ENCODE measurements at places on chromosomes 12 and 14.

DNA sequence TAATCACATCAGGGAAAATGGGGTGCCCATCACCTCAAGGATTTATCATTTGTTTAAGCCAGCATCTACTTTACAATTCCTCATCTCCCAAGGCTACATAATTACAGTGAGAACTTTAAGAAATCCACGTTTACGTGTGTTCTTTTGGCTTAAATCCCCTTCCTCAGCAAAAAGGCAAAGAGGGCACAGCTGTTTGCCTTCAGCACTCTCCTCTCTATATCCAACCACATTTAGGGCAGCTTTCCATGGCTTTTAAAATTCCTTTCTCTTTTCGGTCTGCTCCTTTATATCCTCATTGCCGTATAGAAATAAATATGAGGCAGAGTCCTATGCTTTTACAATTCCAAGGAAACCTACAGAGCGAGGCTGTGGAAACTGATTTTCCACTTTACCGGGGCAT lies 175.9 kb downstream of the EMP1 start:
- no peak for DNase-seq
- no peaks in the 10 kb centered on the region for H3K4me1 ChIP-seq
- no peaks in the 10 kb centered on the region for H3K36me3 ChIP-seq
- H3K4me3 ChIP-seq = no peak overlapping the region
- no peak overlapping the region for H3K27ac ChIP-seq

GRCh38 chr12:88308825-88309224 lies 166.7 kb downstream of the TMTC3 start:
- no peaks in the 10 kb centered on the region for H3K27me3 ChIP-seq
- no peak overlapping the region for H3K27ac ChIP-seq
- no peak overlapping the region for H3K4me3 ChIP-seq

- H3K27me3 ChIP-seq = no peaks in the 10 kb centered on the region
- no peaks in the 10 kb centered on the region for H3K36me3 ChIP-seq
- peaks cover 14% of the 10 kb centered on the region for H3K4me1 ChIP-seq
These were observed 1.2 kb downstream of the DYRK2 start for GRCh38 chr12:67649570-67650387.

- no peak for DNase-seq
- H3K27ac ChIP-seq = no peak overlapping the region
- no peaks in the 10 kb centered on the region for H3K4me1 ChIP-seq
- no peak overlapping the region for H3K4me3 ChIP-seq
- no peaks in the 10 kb centered on the region for H3K36me3 ChIP-seq
These were observed 6.8 kb downstream of the LTA4H start for GRCh38 chr12:96028538-96028937.

- H3K4me1 ChIP-seq = no peaks in the 10 kb centered on the region
- H3K27me3 ChIP-seq = no peaks in the 10 kb centered on the region
- no peak overlapping the region for H3K4me3 ChIP-seq
- H3K27ac ChIP-seq = no peak overlapping the region
- DNase-seq = peak; percentile 59
These were observed 917.0 kb downstream of the LRFN5 start for GRCh38 chr14:42523666-42524065.

DNA sequence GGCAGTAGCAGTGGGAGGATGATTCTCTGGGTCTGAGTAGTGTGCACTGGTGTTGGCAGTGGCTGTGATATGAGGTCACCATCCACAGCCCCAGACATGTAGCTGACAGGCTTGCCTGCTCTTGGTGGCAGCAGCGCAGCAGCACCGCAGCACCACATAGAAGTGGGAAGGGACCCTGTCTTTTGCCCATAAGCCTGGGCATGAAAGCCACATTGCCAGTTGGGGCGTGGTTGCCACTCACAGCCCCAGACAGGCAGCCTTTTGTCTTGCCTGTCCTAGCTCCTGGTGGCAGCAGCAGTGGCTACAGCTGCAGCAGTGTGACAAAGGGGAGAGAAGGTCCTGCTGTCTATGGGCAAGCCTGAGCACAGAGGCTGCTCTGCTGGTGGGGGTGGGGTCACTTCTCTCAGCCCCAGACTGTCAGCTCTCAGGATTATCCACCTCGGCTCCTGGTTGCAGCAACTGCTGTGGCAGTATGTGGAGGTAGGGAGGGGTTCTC lies 71.5 kb downstream of the BRMS1L start:
- H3K27ac ChIP-seq = no peak overlapping the region
- H3K36me3 ChIP-seq = no peaks in the 10 kb centered on the region
- no peak for DNase-seq
- H3K27me3 ChIP-seq = no peaks in the 10 kb centered on the region
- H3K4me1 ChIP-seq = no peaks in the 10 kb centered on the region

DNA sequence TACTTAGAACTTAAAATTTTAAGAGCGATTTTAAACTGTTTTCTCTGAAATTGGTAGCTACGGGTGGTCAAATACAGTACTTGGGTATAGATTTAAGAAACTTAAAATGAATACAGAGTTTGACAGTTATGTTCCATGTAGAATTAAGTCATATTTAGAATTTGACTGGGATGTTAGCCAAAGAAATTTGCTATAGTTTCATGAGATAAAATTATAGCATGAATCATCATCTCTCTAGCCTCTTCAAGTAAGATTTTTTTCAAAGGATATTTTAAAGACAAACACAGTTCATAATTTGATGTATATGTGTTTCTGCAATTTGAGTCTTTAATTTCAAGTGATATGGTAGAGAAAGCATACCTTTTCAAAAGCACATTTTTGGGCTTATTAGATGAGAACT lies 41.0 kb downstream of the ZCRB1 start:
- H3K27me3 ChIP-seq = no peaks in the 10 kb centered on the region
- no peaks in the 10 kb centered on the region for H3K36me3 ChIP-seq
- H3K4me1 ChIP-seq = no peaks in the 10 kb centered on the region
- no peak overlapping the region for H3K27ac ChIP-seq

DNA sequence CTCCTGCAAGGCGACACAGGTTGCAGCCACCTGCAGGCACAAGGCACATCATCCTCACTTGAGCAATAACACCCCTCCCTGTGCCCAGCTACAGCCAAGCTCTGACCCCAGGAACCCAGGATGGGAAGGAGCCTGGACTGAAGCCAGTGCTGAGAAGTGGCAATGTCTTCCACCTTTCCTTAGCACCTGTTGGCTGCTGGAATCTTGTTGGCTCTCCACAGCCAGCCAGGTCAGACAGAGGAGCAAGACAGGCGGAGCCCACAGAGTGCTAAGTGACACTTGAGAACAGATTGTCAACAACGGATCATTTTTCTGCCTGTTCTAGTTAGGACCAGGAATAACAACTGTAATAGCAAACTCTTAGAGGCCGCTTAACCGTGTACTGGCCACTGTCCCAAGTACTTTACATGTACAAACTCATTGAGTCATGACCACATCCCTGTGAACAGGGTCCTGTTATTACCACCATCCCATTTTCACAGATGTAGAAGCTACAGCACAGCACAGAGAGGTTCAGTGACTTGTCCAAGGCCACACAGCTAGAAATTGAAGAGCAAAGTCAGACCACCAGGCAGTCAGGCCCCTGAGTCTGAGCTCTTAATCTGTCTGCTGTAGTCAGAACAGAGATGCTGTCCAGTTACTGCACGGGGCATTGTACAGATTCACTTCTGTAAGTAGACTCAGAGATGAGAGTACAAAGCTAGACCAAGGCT lies 45.6 kb downstream of the RNFT2 start:
- no peaks in the 10 kb centered on the region for H3K36me3 ChIP-seq
- no peak for DNase-seq
- no peak overlapping the region for H3K4me3 ChIP-seq
- H3K27me3 ChIP-seq = no peaks in the 10 kb centered on the region
- H3K27ac ChIP-seq = no peak overlapping the region
- H3K4me1 ChIP-seq = no peaks in the 10 kb centered on the region

DNA sequence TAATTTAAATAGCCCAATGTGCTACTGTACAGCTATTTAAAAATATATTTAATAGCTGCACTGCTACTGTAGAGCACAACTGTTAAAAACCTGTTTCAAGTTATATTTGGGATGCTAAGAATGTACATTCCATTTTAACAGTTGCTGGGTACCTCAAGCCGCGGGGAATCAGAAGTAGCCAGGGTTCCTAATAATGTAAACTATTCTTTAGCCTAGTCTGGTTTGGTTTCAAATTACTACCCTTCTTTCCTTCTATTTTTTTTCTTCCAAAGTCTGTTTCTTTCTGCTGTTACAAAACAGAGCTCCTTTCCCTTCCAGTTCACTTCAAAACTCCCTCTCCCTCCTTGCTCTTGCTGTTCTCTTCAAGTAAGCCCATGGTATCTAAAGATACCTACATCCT lies 21.3 kb downstream of the SCAF11 start:
- H3K36me3 ChIP-seq = no peaks in the 10 kb centered on the region
- no peak for DNase-seq
- no peaks in the 10 kb centered on the region for H3K4me1 ChIP-seq
- H3K27ac ChIP-seq = no peak overlapping the region
- H3K27me3 ChIP-seq = no peaks in the 10 kb centered on the region
- H3K4me3 ChIP-seq = no peak overlapping the region

- H3K27me3 ChIP-seq = no peaks in the 10 kb centered on the region
- no peaks in the 10 kb centered on the region for H3K36me3 ChIP-seq
- DNase-seq = no peak
- no peak overlapping the region for H3K4me3 ChIP-seq
- no peaks in the 10 kb centered on the region for H3K4me1 ChIP-seq
- H3K27ac ChIP-seq = no peak overlapping the region
These were observed 17.3 kb downstream of the TMEM132D start for GRCh38 chr12:129886541-129886940.

GRCh38 chr12:69354556-69355187 lies 4.9 kb upstream of the YEATS4 start:
- no peak overlapping the region for H3K27ac ChIP-seq
- peaks cover 5% of the 10 kb centered on the region for H3K4me1 ChIP-seq
- no peak for DNase-seq
- no peaks in the 10 kb centered on the region for H3K27me3 ChIP-seq

DNA sequence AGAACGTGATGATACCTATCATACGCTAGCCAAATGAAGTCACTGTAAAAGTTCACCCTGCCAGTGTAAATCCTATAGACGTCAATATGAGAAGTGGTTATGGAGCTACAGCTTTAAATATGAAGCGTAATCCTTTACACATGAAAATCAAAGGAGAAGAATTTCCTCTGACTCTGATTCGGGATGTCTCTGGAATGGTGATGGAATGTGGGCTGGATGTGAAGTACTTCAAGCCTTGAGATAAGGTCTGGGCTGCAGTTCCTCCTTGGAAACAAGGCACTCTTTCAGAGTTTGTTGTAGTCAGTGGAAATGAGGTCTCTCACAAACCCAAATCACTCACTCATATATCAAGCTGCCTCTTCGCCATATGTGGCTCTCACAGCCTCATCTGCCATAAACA lies 53.1 kb upstream of the NAP1L1 start:
- DNase-seq = no peak
- no peak overlapping the region for H3K27ac ChIP-seq
- H3K27me3 ChIP-seq = 0 out of 2 replicates have a peak, but pooled peaks cover 7% of the 10 kb centered on the region
- H3K4me3 ChIP-seq = no peak overlapping the region
- no peaks in the 10 kb centered on the region for H3K4me1 ChIP-seq
- H3K36me3 ChIP-seq = no peaks in the 10 kb centered on the region

GRCh38 chr12:43407816-43408645 lies 144.0 kb downstream of the ADAMTS20 start:
- H3K27me3 ChIP-seq = no peaks in the 10 kb centered on the region
- peaks cover 13% of the 10 kb centered on the region for H3K4me1 ChIP-seq
- no peak overlapping the region for H3K27ac ChIP-seq
- H3K36me3 ChIP-seq = no peaks in the 10 kb centered on the region

DNA sequence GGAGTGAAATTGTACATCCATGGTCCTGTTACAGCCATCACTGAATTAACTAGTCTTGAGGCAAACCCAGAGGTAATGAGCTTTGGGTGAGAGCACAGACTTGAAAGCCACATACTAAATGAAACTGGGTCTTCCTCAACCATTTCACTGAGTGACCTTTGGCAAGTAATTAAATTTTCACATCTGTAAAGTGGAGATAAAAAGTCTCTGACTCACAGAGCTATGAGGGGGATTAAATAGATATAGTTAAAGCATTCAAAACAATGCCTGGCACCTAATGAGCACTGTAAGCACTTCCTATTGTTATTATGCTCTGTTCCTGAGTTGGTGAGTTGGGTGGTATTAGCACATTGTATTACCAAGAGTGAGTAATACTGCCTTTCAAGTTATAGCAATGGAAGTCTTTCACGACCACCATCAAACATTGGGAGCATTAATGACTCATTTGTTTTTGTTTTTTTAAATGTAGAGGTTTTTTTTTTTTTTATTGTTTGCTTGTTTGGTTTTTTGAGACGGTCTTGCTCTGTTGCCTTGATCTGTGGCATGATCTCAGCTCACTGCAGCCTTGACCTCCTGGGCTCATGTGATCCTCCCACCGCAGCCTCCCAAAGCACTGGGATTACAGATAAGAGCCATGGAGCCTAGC lies 12.5 kb upstream of the STRN3 start:
- H3K27ac ChIP-seq = no peak overlapping the region
- no peak overlapping the region for H3K4me3 ChIP-seq
- no peak for DNase-seq
- no peaks in the 10 kb centered on the region for H3K36me3 ChIP-seq

GRCh38 chr14:35696119-35696518 lies 113.0 kb downstream of the RALGAPA1 start:
- no peak for DNase-seq
- no peaks in the 10 kb centered on the region for H3K36me3 ChIP-seq
- H3K4me3 ChIP-seq = no peak overlapping the region
- no peaks in the 10 kb centered on the region for H3K27me3 ChIP-seq
- H3K27ac ChIP-seq = no peak overlapping the region

DNA sequence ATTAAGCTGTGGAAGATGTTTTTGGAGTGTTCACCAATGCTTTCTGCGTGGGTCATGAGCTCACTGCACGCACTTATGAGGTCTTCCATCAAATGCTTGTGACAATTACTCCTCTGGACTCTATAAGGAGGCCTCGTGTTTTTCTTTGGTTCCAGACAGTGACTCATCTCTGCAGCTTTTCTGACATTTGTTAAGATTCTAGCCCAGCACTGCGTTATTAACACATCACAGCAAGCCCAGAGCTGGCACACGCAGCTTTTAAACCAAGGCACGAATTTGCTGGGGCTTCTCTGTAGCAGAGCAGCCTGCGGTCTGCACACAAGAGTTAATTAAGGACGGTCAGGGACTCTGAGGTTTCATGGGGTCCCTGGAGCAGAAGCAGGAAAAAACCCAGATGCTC lies 16.9 kb downstream of the MEG3 start:
- H3K36me3 ChIP-seq = no peaks in the 10 kb centered on the region
- DNase-seq = no peak
- H3K27me3 ChIP-seq = peaks cover 70% of the 10 kb centered on the region
- no peaks in the 10 kb centered on the region for H3K4me1 ChIP-seq
- H3K27ac ChIP-seq = no peak overlapping the region

GRCh38 chr14:67417633-67418032 lies 5.7 kb upstream of the PLEK2 start:
- DNase-seq = no peak
- H3K36me3 ChIP-seq = no peaks in the 10 kb centered on the region
- H3K27me3 ChIP-seq = no peaks in the 10 kb centered on the region
- no peaks in the 10 kb centered on the region for H3K4me1 ChIP-seq
- H3K27ac ChIP-seq = no peak overlapping the region

DNA sequence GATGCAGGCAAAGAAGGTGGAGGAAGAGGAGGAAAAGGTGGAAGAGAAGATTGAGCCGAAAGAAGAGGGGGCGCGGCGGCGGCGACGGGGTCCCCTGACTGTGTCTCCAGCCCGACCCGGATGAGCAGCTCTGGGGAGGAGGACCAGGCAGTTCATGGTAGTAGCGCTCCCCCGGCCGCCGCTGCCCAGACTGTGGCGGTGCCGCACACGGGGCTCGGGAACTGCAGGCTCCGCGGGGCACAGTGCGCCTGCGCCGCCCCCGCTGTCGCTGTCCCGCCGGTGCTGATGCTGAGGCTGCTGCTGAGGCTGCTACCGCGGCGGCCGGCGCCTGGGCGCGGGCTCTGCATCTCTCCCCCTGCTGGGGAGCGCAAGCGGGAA lies at the start of gene KCNH5:
Gene KCNH5 (minus strand): TSS at position 225 of the 378 bp plus-strand sequence. CDS start 272 bp downstream, outside the sequence.
- H3K4me1 ChIP-seq = no peaks in the 10 kb centered on the region
- no peaks in the 10 kb centered on the region for H3K27me3 ChIP-seq
- peak; percentile 59 for DNase-seq
- no peak within 1 kb of the TSS for H3K27ac ChIP-seq

Measured in MM.1S (cell line).